D721Med (cell line): ENCODE measurements at places on chromosomes 2 and 18.
A peak's percentile ranks its signal among the peaks of the same experiment; 100 is the strongest.

GRCh38 chr2:144324446-144325045, 195.4 kb downstream of the ZEB2 start:
- no peak for DNase-seq

- DNase-seq, result peak; percentile 71
Observed at GRCh38 chr18:48446582-48447225, 37.5 kb upstream of the ZBTB7C start.

DNA sequence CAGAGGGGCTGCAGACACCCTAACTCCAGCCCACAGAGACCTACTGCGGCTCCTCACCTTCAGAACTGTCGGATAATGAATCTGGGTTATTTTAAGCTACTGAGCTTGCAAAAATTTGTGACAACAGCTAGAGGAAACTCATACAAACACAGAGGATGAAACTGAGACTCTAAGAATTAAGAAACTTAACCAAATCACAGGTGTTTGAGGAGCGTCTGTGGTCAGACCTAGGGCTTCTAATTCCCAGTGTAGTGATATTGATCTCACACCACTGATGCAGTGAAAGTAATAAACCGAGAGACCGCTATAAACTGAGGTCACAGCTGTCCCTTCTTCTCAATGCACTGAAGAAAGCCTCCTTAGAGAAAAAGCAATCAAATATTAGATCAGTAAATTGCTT, 110.1 kb downstream of the RGPD3 start:
- DNase-seq, result no peak

DNA sequence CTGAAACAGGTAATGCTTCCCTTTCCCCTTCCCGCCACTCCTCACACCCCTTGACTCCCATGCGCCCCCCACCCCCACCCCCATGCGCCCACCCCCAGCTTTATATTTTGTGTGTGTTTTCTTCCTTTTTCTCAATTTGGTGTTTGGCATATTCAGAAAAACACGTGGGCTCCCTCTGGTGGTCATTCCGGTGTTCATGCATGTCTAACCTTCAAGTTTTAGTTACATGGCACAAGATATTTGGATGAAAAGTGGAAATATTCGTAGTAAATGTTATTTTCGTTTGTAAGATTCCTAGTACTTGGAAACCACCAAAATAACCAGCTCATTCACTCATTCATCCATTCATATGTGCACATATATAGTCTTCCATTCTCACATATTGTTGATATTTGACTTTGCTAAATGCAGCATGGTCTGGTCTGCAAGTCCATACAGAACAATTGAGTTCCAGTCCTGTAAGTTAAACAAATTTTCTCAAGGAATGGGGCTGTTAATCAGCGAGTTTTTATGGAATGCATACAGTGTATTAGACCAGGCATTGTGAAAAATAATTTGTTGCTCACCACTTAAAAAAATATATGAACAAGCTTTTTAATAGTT, 143.6 kb upstream of the MAP3K20 start:
- no peak for DNase-seq

DNA sequence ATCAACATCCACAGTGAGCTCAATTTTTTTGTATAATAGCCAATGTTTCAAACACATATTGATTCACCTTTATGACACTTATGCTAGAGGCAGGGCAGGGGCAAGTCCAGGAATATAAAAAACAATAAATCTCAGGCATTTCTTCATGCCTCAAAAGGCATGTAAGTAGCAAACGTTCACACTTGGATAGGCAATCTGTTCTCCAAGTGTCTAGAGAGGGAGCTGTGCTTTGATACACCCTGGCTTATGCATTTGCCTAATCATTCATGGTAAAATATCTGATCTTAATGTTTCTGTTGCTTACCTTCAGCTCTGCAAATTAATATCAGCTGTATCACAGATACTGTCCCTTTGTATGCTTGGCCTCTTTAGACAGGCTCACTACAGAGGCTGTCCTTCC, 464.5 kb upstream of the SETBP1 start:
- DNase-seq, result no peak

DNA sequence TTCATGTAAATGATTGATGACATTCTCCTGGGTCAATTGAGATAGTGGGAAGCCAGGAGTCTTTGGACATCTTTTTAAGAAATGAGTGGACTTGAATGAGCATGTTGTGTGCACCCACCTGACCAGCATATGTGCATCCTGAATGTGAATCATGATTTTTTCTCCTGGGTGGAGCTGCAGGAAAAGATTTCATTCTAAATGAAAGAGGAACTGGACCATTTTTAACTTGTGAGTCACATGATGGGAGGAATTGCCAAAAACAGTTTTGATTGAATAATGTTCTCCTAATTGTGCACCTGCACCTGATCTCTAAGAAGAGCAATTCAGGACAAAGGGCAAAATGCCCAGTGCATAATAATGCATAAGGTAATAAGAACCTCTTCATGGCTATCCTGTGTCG, 32.3 kb downstream of the COPS8 start:
- no peak for DNase-seq

DNA sequence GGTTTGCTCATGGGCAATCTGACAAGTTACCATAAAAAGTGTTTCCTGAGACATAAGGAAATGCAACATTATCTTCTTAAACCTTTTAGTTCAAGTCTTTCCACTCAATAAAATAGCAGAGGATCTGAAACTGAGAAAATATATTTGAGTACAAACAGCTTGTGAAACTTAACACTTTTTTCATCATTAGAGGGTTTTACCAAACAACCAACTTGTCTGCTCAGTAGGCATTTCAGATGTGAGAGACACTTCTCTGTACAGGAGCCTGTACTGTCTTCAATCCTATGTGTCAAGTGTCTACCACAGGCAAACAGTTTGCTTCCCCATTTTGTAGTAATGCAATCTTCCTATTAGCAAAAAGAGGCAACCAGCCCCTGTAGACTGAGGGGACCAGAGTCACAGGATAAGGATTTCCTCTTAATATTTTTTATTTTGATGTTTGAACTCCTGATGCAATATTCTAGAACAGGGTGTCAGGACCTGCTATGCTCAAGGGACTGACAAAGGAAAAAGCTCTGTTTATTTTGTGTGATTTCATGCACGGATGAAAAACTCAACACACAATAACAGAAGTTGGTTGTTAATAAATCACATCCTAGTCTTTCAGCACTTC, 159.1 kb upstream of the LHCGR start:
- DNase-seq, result no peak

- DNase-seq, result no peak
Observed at GRCh38 chr18:9104244-9104901, 1.9 kb downstream of the NDUFV2 start.

- DNase-seq, result no peak
Observed at GRCh38 chr2:55097082-55097460, 46.8 kb upstream of the RTN4 start.

DNA sequence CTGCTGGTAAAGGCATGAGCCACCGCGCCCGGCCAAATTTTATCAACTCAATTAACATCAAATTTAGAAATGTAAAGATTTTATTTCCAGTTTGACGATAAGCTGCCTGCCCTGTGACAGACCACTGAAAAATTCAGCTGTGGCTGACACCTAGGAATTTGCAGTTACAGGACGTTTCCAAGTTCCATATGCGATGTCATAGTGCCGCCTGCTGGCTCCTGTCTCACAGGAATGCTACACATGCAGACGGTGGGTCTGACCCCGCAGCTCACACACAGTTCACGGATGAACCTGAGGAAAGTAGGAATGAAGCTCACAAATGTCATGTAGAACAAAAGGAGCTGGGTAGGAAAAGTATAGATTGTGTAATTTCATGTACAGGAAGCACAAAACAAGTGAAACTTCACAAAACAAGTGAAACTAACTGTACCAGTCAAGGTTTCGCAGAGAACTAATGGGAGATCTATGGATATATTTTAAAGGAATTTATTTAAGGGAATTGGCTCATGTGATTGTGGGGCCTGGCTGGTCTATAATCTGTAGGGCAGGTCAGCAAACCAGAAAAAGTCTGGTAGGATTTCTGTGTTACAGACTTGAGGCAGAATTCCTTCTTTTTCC, 13.2 kb upstream of the SEH1L start:
- peak; percentile 54 for DNase-seq

DNA sequence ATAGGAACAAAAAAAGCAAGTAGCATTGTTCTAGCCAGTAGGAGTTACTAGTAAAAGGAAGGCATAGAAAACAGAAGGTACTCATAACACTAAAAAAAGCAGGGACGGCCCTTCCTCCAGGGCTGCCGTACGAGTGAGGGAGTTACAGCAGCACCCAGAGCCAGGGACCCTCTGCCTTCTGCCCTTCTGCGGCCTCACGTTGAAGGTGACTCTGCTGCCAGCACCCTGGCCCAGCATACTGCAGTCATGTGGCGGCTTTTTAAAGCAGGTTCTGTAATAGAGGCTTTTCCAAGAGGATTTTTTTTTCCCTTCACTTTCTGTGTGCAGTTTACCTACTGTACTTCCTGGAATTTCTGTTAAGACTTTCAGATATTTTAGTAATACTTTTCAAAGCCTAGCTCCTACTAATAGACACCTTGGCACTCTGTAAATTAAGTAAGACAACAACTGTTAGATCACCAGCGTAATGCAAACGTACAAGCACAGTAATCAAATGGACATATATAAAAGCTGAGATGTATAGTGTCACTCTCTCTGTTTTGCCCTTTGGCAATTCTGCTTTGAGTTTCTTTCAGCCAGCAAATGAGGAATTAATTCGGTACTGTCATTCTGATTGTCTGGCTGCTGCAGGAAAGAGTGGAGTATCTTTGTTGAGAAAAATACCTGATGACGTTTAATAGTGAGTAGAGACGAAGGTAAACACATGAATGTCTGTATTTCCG, 161.5 kb downstream of the PTGR3 start:
- no peak for DNase-seq

GRCh38 chr2:237235383-237236095, 149.8 kb downstream of the COPS8 start:
- no peak for DNase-seq

GRCh38 chr18:64334748-64335147, 185.9 kb upstream of the LINC00305 start:
- DNase-seq, result no peak

GRCh38 chr2:32772638-32773447, 145.0 kb downstream of the TTC27 start:
- no peak for DNase-seq

DNA sequence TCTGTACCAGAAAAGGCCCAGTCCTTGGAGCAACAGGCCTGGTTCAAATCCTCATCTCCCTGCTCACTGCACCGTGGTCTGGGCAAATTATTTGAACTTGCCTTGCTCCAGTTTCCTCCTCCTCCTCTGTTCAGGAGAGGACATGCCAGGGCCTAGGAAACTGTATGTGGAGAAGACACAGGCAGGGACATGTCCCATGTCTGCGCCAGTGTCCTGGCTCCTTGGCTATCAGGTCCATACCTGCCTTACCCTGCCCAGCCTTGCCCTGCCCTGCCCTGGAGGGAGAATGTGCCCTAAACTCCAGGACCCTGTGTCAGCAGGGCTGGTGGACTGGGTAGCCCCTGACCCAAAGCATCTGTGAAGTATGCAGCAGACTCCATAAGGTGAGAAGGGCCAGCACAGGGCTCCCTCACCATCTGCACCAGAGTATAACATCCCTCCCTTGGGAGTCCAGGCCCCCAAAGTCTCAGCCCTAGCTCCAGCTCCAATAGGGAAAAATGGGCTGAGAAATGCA, 165.3 kb downstream of the GALNT1 start:
- DNase-seq, result no peak

- no peak for DNase-seq
Observed at GRCh38 chr2:238772635-238773297, 75.1 kb upstream of the TWIST2 start.

DNA sequence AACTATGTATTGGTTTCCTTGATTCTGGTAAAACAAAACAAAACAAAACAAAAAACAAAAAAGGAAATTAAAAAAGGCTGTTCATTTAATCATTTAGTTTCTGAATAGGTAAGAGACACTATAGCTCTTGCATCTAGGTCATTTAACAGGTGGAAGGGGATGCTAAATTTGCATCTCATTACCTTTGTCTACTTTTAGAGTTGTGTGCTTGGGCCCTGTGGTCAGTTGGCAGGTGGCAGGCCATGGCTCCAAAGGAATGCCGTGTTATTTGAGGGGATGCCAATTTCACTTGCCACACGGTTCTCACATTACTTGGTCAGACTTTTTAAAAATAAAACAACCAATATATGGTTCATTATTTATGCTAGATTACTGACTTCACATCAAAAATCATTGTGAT, 9.2 kb downstream of the GALNT13 start:
- DNase-seq, result no peak

- DNase-seq, result peak; percentile 50
Observed at GRCh38 chr2:74548900-74549826, 4.6 kb downstream of the LOXL3 start.

GRCh38 chr2:12813166-12813565, 96.4 kb downstream of the TRIB2 start:
- no peak for DNase-seq

DNA sequence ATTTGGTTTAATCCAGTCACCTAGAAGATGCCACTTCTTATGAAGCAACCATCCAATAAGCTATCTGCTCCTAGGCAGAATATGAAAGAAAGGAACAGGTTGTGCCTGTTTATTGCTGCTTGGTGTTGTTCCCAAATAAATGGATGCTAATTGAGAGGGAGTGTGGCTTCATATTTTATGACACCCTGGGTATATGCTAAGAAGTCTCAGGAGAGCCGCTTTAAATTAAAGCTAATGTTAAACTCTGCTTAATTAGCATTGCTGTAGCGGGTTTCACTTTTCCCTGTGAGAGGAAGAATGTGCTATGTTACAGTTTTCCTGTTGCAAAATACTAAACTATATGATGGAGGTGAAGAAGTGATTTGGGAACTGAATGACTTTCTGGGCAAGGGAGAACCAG, 48.7 kb upstream of the TANK start:
- no peak for DNase-seq

DNA sequence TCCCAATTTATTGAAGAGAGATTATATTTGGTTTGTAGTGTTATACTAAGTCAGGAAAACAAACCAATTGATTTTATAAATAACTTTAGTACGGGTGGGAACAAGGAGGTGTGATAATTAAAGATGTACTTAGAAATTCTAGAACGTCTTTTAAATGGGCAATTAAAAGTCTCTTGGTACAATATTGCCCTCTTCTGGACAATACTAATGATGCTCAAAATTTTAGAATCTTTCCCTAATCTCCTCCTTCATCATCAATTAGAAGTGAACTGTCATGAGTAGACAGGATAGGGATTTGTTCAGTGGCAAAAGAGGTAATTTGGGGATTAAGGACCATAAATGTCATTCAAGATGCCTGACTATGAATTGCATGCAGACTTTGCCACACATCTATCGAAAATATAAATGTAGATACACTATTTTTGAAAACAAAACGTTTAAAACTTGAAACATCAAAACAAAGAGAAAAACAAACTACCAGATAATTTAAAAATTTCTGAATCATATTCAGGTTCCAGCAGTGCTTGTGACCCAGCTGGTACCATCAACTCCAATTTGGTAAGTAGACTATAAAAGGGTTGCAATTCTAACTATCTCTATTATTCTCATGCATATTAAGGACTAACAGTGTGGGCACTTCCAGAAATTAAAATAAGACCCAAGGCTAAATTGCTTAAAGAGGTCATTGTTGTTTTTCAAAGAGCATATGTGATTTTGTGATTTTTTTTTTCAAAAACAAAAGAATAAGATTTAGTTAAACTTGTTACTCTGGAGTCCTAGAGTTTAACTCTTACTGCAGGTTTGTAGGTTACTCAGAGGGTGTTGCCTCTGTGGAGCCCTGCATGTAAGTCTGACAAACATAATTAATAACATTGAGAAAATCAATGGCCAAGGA, 123.5 kb downstream of the LAMA3 start:
- DNase-seq, result peak; percentile 55

- peak; percentile 70 for DNase-seq
Observed at GRCh38 chr2:119011162-119011909, 69.3 kb downstream of the MARCO start.

- no peak for DNase-seq
Observed at GRCh38 chr2:4903656-4904348, 788.4 kb upstream of the SOX11 start.

GRCh38 chr2:58204195-58204959, 36.7 kb downstream of the FANCL start:
- no peak for DNase-seq
